ENCODE measurements at places on chromosomes 7 and 10. TPM values are rescaled to one million over a fixed set of nuclear protein-coding genes. Genes with fewer than 3 reads are reported as not detected.

SDK1 gene
- total RNA-seq = 0.26 TPM

GRCh38 chr10:83892737-83893136, 246.6 kb upstream of the GHITM start:
- DNase-seq = no peak
- H3K36me3 ChIP-seq = no peaks in the 10 kb centered on the region
- H3K27ac ChIP-seq = no peak overlapping the region
- H3K27me3 ChIP-seq = no peaks in the 10 kb centered on the region
- no peaks in the 10 kb centered on the region for H3K4me1 ChIP-seq
- no peak overlapping the region for H3K4me3 ChIP-seq

AFAP1L2 gene
- 2.5 TPM for total RNA-seq

GRCh38 chr7:94123136-94123535, 119.0 kb upstream of the BET1 start:
- H3K4me1 ChIP-seq = no peaks in the 10 kb centered on the region
- H3K27ac ChIP-seq = no peak overlapping the region
- no peaks in the 10 kb centered on the region for H3K36me3 ChIP-seq
- no peaks in the 10 kb centered on the region for H3K27me3 ChIP-seq
- H3K4me3 ChIP-seq = no peak overlapping the region
- no peak for DNase-seq

DNA sequence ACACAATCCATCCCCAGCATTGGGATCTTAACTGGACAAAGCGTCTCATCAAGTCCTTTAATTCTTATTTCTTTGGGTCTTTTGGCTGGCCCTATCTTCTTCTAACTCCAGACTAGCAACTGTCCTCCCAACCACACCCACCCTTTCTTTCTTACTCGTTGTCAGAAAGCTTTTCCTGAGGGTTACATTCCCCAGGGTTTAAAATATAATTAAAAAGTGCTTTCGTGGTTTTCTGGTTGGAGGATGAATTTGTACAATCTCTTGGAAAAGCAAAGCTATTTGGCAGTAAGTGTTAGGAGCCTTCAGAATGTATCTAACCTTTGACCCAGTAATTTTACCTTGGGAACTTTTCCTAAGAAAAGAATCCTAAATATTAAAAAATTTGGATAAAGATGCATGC, 10.4 kb upstream of the ITGB8 start:
- no peaks in the 10 kb centered on the region for H3K27me3 ChIP-seq
- no peak for DNase-seq
- no peaks in the 10 kb centered on the region for H3K36me3 ChIP-seq
- H3K27ac ChIP-seq = no peak overlapping the region
- no peaks in the 10 kb centered on the region for H3K4me1 ChIP-seq

DNA sequence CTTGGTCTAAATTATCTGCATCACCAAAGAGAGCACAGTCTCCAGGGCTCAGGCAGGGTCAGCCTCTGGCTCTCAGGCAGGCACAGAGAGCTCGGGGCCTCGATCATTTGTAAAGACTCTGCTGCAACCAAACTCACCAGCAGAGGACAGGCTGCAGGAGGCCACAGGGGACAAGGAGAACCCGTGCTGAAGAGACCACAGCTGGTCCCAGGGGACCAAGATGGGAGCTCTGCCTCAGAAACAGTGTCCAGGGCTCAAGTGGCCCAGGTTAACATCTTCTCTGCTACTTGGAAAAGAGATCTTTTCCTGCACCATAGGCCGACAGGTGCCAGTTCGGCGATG, 543.2 kb downstream of the PTPRN2 start:
- DNase-seq = no peak
- no peaks in the 10 kb centered on the region for H3K27me3 ChIP-seq
- no peaks in the 10 kb centered on the region for H3K4me1 ChIP-seq
- no peaks in the 10 kb centered on the region for H3K36me3 ChIP-seq

- H3K27ac ChIP-seq = no peak overlapping the region
- no peak overlapping the region for H3K4me3 ChIP-seq
- no peak for DNase-seq
- H3K27me3 ChIP-seq = no peaks in the 10 kb centered on the region
These were observed 201.2 kb upstream of the MDFIC start for GRCh38 chr7:114720725-114721124.

DNA sequence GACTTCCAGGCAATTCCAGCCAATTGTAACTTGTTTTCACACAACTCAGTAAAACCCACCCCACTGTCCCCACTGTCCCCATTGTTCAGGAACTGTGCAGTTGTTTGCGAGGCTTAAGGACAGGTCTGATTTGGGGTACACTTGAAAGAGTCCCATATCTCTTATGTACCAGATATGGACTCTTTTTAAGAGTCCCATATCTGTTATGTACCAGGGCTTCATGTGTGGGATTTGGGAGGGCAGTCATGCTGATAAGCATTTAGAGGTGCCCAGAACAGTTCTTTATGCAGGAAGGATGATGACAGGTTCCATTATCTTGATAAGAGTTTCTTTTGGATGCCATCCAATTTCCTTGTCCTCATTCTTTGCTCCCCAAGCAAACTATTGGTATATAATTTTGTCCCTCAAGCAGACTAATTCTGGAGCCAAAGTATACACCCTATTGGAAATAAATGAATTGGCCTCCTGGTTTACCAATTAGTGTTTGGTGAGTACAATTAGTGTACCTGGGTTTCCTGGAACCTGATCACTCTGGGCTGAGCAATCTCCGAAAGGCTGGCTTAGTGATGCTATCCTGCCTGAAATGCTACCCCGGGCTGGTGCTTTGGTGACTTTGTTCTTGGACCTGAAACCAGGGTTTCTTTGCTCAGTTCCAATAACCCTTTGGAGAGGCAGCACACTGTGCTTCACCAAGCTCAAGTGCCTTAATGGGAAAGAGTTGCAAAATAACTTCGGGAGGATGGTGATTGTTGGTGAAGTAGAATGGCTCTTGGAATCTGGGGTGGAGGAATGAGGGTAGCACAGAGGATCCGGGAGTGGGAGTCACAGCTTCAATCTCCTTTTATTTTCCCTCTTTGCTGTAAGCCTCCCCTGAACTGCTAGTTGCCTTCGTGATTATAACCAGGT, 6.2 kb upstream of the DMBT1 start:
- no peak for DNase-seq
- H3K27me3 ChIP-seq = no peaks in the 10 kb centered on the region
- peaks cover 35% of the 10 kb centered on the region for H3K4me1 ChIP-seq
- H3K4me3 ChIP-seq = no peak overlapping the region
- no peaks in the 10 kb centered on the region for H3K36me3 ChIP-seq
